ENCODE measurements at places on chromosomes 3 and 15. TPM values are rescaled to one million over a fixed set of nuclear protein-coding genes. Genes with fewer than 3 reads are reported as not detected.

GRCh38 chr15:79282371-79283251, at the start of gene ANKRD34C:
ANKRD34C (plus strand) TSS chr15:79282722; CDS start chr15:79293285, 10,563 bp downstream.
- no peak within 1 kb of the TSS for H3K27ac ChIP-seq
- H3K4me3 ChIP-seq = peak within 1 kb of the TSS; percentile 17
- no peaks in the 10 kb centered on the region for H3K36me3 ChIP-seq
- peaks cover 100% of the 10 kb centered on the region for H3K27me3 ChIP-seq
- H3K4me1 ChIP-seq = no peaks in the 10 kb centered on the region

DNA sequence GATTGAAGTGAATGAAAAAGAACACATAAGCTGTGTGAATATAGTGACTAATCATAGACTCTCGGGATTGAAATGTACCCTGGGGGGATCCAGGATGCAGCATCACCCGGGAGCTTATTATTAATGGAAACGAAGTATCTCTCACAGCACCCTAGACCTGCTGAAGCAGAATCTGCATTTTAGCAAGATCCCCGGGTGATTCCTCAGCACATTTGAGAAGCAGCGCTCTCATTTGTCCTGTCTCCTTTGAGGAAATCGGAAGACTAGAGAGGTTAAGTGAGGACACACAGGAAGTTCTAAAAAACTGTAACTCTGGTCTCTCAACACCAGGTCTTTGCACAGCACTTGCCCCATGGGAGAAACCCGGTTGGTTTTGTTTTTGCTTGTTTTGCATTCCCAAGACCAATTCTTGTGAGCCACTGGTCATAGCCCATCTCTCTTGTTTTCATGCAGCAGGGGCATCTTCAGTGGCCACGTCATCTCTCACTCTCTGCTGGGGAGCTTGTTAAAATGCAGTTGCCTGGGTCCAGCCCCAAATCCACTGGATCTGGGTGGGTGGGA, 30.2 kb downstream of the ZNF710 start:
- no peaks in the 10 kb centered on the region for H3K27me3 ChIP-seq
- peak overlapping the region; percentile 58 for H3K4me3 ChIP-seq
- H3K4me1 ChIP-seq = peaks cover 34% of the 10 kb centered on the region
- no peak for DNase-seq
- H3K27ac ChIP-seq = peak overlapping the region; percentile 89

GRCh38 chr3:76859596-76859995, 180.3 kb upstream of the ROBO2 start:
- no peaks in the 10 kb centered on the region for H3K4me1 ChIP-seq
- no peak for DNase-seq
- no peaks in the 10 kb centered on the region for H3K27me3 ChIP-seq
- H3K36me3 ChIP-seq = no peaks in the 10 kb centered on the region
- no peak overlapping the region for H3K27ac ChIP-seq

Gene C2CD4A
- 1.7 TPM for total RNA-seq

DNA sequence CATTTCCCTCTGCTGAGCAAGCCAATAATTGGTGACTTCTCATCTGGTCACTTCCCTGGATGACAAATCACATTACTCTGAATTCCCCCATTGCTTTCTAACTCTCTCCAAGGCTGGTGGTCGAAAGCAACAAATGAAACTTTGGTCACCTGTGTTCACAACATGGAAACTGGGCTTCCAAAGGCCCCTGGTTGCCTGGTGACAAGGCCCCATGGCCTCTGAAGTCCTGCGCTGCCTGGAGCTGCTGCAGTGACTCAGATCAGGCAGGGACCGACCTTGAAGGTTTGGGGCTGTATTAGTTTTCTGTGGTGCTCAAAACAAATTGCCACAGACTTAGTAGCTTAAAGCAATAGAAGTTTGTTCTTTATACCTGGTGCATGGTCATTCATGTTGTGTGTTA, 345.3 kb downstream of the WDR72 start:
- H3K36me3 ChIP-seq = no peaks in the 10 kb centered on the region
- no peaks in the 10 kb centered on the region for H3K27me3 ChIP-seq
- H3K4me1 ChIP-seq = no peaks in the 10 kb centered on the region

DNA sequence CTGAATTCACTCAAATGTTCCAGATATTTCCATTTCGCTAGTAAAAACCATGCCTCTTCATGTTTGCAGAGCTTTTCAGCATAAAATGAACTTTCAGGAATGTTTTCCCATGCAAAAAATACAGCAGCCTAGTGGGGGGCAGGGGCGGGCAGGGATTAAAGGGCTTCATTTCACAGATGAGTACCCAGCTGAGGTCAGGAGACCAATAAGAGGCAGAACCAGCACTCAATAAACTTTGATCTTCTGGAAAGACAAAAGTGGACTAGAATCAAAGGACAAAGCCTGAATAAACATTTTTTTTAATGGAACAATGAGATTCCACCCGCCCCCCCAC, 8.0 kb downstream of the KLHL25 start:
- H3K27ac ChIP-seq = peak overlapping the region; percentile 78
- H3K4me3 ChIP-seq = no peak overlapping the region
- H3K27me3 ChIP-seq = no peaks in the 10 kb centered on the region

DNA sequence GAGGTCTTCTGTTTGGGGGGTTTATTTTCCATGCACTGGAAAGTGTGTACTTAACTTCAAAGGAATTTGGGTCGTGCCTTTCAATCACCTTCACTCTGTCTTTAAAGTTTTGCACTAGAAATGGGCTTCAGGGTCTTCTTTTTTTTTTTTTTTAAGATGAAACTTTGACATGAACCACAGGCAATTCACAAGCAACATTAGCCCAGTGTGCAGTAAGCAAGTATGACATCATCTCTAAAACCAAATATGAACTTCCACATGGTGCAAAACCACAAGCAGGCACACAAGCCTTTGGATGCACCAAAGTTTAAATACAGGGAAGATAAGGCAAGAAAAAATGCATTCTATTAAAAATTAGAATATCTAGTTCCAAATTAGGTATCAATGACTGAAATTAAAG, 381.9 kb downstream of the ERC2 start:
- H3K27me3 ChIP-seq = no peaks in the 10 kb centered on the region
- no peak overlapping the region for H3K4me3 ChIP-seq
- no peaks in the 10 kb centered on the region for H3K36me3 ChIP-seq
- DNase-seq = no peak

Gene SEMA3G
- total RNA-seq = 0.77 TPM

Gene MME
- total RNA-seq = 50.3 TPM

DNA sequence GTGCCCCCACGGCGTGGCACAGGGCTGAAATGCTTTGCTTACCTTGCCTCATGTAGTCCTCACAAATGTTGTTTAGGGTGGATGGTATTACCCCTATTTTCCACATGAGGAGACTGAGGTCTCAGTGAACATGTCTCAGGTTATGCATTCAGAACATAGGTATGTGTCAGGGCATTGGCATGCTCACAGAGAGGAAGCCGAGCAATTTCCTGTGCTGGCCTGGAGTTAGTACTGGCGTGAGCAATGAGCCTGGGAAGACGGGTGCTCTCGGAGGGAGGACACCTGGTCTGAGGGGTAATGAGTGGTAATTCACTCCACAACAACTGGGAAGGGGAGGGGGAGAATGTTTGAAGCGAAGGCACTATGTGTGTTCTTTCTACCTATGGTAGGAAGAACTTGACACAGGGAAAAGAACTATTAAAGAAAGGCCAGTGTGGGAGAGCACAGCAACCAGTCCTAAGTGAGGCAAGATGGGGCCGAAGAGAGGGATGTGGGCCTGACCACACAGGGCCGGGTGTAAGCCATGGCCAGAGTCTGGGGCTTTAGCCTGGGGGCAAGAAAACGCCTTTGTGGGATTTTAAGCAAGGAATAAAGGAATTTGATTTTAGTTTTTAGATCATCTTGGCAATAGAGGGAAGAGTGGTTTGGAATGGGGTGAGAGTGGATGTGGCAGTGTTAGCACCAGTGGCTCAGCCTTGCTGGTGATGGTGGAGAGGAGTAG, 4.9 kb upstream of the FAM131A start:
- H3K4me1 ChIP-seq = peaks cover 14% of the 10 kb centered on the region
- peak overlapping the region; percentile 98 for H3K27ac ChIP-seq
- no peaks in the 10 kb centered on the region for H3K27me3 ChIP-seq
- peaks cover 33% of the 10 kb centered on the region for H3K36me3 ChIP-seq
- no peak for DNase-seq
- H3K4me3 ChIP-seq = peak overlapping the region; percentile 37

- DNase-seq = no peak
- peaks cover 3% of the 10 kb centered on the region for H3K27me3 ChIP-seq
- H3K4me1 ChIP-seq = peaks cover 63% of the 10 kb centered on the region
- H3K27ac ChIP-seq = peak overlapping the region; percentile 69
Measured at GRCh38 chr3:123410149-123410515, 38.8 kb downstream of the ADCY5 start.

Gene RASA2
- 14.3 TPM for total RNA-seq

DNA sequence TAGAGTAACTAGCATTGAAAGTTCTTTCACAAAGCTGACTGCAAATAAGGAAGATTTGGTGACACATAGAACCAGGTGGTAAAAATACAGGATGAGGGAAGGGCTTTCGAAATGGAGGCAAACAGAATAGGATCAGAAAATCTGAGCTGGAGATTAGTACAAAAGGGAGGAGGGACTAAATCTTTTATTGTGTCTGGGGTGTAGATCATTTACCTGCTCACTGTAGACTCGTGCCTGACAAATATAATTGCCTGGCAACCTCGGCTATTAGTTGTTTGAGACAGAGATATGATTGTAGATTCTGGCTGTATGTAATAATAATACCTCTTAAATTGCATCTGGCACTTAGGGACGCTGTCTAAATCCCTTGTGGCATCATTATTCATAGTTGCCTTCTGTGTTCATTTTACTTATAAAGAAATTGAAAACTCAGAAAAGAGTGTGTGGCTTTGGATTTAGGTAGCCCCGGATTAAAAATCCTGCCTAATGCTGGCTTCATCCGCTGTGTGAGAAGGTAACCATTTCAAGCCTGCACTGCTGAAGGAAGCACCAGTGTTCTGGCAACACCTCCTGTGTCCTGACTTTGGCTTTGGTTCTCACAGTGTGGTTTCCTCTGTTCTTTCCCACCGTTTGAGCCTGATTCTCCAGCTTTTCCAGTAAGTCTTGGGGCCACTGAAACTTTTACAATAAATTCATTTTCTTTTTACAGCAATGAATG, 25.0 kb upstream of the GPR160 start:
- H3K36me3 ChIP-seq = no peaks in the 10 kb centered on the region
- no peak overlapping the region for H3K4me3 ChIP-seq
- H3K27me3 ChIP-seq = peaks cover 3% of the 10 kb centered on the region
- DNase-seq = no peak

GRCh38 chr3:52001443-52001974, 5.8 kb upstream of the RPL29 start:
- no peaks in the 10 kb centered on the region for H3K36me3 ChIP-seq
- H3K27me3 ChIP-seq = peaks cover 8% of the 10 kb centered on the region
- peaks cover 22% of the 10 kb centered on the region for H3K4me1 ChIP-seq
- peak; percentile 91 for DNase-seq

DNA sequence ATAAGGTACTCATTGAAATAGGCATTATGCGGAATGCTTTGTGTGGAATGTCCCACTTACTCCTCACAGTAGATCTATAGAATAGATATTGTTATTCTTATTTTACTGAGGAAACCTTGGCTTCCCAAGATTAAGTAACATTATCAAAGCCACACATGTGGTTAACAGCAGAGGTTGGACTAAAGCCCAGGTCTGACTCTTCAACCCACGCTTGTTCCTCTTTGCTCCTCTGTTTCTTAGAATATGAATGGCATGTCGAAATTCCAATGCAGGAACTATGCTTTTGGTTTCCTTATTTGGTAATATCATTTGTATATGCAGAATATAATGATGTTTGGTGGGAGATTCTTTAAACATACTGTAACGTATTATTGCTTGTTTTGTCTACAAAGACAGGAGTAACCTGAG, 818.8 kb upstream of the LMCD1 start:
- DNase-seq = no peak
- H3K4me3 ChIP-seq = no peak overlapping the region
- H3K27me3 ChIP-seq = no peaks in the 10 kb centered on the region
- H3K36me3 ChIP-seq = no peaks in the 10 kb centered on the region

DNA sequence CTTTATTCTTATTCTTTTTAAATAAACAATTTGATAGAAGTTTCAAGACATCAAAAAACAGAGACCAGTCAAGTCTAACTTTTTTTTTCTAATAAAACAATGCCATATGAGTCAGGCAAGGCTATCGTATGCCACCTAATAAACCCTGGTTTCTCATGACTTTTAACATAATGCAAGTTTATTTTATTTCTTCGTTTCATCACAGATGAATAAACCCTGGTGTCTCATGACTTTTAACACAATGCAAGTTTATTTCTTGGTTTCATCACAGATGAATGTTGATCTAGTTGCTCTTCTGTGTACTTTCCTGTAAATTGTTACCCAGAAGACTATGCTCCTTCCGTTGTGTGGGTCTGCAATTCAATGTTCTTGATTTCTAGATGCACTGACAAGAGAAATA, 905.4 kb downstream of the ROBO2 start:
- H3K36me3 ChIP-seq = no peaks in the 10 kb centered on the region
- no peak overlapping the region for H3K4me3 ChIP-seq
- no peak for DNase-seq
- no peaks in the 10 kb centered on the region for H3K27me3 ChIP-seq
- no peaks in the 10 kb centered on the region for H3K4me1 ChIP-seq

Gene BBS4
- total RNA-seq = 17.1 TPM

DNA sequence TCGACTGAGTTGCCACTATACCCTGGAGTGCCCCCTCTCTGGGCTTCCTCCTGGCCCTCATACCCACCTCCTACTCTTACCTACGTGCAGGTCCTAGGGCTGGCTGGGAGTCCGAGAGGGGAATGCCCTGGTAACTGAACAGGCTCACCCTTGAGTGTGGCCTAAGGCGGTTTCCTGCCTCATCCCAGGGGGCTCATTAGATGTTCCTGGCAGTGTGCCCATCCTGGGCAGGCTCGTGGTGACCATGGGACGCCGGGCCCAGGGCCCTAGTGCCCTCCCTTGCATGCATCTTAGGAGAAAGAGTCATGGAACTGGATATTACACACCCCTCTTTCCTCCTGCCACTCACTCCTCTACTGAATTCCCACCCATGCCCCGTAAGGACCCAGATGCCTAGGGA, 2.8 kb downstream of the SEMA4B start:
- no peaks in the 10 kb centered on the region for H3K36me3 ChIP-seq
- peaks cover 16% of the 10 kb centered on the region for H3K4me1 ChIP-seq
- DNase-seq = no peak
- no peak overlapping the region for H3K27ac ChIP-seq
- no peak overlapping the region for H3K4me3 ChIP-seq

Gene LCTL
- total RNA-seq = not detected

Gene STXBP5L
- total RNA-seq = 3.6 TPM

GRCh38 chr3:23035927-23036640, 167.0 kb upstream of the UBE2E2 start:
- no peak overlapping the region for H3K27ac ChIP-seq
- H3K4me1 ChIP-seq = peaks cover 6% of the 10 kb centered on the region
- H3K36me3 ChIP-seq = no peaks in the 10 kb centered on the region
- DNase-seq = no peak

Data from type B pancreatic cell (in vitro differentiated cells).